ENCODE measurements at places on chromosomes 1 and 21.

DNA sequence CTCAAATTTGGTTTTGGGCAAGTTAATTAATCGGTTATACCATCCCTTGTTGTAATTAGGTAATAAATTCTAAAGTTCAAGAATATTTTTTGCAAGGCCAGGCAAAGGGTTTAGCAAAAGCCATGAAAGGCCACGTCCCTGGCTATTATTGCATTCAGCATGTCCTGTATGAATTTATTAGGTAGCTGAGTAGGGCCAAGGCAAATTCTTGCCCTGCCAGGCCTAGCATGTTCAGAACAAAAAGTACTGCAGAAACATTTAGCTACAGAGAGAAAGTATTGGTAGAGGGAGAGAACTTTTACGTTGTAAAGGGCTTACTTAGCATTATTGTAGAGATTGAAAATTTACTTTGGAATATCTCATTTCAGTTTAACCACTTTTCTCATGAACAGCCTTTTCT is 94.4 kb downstream of the PATJ start:
- no peak for DNase-seq

DNA sequence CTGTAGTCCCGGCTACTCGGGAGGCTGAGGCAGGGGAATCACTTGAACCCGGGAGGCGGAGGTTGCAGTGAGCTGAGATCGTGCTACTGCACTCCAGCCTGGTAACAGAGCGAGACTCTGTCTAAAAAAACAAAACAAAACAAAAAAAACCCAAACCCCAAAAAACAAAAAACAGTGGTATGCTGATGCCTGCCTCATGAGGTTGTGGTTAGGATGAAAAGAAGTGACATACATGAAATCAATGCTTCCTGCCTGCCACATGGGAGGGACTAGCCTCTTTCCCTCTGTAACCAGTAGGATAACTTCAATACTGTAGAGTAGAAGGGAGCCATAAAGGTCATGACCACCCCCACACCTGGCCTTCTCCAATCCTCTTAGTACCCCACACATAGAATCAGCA is 55.2 kb downstream of the TENT5C start:
- DNase-seq, result no peak

DNA sequence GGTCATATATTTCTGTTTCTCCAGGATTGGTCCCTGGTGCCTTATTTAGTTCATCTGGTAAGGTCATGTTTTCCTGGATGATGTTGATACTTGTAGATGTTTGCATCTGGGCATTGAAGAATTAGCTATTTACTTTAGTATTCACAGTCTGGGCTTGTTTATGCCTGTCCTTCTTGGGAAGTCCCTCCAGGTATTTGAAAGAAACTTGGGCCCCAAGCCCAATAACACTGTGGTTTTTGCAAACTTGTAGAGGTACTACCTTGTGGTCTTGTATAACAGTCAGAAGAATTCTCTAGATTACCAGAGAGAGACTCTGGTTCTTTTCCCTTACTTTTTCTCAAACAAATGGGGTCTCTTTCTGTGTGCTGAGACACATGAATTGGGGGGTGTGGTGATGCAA is 251.4 kb upstream of the B3GALT2 start:
- no peak for DNase-seq

DNA sequence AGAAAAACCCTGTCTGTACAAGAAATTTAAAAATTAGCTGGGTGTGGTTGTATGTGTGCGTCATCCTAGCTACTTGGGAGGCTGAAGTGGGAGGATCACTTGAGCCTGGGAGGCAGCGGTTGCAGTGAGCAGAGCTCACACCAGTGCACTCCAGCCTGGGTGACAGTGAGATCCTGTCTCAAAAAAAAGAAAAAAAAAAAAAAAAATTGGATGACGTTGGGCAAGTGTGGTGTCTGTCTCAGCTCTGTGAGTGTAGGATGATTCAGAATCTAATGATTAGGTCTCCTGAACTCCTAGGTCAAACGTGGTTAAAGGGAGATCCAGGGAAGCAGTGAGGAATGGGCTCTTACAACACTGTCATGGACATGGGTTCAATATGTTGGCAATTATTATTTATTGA is 435.9 kb downstream of the KIF26B start:
- no peak for DNase-seq

DNA sequence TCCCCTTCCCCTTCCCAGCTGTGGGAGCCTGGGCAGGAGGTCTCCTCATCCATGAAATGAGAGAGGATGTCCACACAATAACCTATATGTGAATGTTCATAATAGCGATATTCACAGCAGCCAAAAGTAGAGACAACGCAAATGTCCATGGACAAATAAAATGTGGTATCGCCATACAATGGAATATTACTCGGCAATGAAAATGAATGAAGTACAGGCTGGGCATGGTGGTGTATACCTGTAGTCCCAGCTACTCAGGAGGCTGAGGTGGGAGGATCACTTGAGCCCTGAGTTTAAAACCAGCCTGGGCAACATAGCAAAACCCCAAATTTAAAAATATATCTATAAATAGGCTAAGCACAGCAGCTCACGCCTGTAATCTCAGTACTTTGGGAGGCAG is 12.9 kb downstream of the ADPRS start:
- no peak for DNase-seq

DNA sequence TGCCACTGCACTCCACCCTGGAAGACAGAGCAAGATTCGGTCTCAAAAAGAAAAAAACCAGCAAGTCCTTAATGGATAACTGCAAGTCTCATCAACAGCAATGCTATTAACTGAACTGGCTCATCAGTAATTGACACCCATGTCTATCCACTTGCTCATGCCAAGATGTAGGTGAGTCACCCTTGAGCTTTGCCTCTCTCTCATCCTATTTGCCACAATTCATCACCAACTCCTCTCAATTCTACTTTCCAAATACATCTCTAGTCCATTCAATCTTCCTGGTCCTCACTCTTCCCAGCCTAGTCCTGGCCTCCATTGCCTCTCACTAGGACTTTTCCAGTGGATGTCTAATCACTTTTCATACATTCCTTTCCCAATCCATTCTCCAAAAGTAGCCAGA is 103.7 kb upstream of the PRMT6 start:
- no peak for DNase-seq

DNA sequence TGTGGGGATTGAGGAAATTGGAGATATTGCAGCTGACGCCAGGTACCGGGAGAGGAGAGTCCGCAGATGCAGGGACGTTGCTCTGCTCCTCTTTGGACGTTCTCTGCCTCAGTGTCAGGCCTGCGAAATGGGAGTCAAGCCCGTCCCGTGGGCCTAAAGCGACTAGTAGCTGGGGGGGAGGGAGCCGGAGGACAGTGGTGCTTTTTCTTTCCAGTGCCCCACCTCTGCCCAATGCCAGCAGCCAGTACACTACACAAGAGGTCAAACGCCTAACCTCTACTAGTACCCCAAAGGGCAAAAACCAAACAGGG is 413.6 kb upstream of the ESRRG start:
- DNase-seq, result peak; percentile 25

GRCh38 chr1:78377356-78377928 is 113.3 kb upstream of the PTGFR start:
- DNase-seq, result no peak

DNA sequence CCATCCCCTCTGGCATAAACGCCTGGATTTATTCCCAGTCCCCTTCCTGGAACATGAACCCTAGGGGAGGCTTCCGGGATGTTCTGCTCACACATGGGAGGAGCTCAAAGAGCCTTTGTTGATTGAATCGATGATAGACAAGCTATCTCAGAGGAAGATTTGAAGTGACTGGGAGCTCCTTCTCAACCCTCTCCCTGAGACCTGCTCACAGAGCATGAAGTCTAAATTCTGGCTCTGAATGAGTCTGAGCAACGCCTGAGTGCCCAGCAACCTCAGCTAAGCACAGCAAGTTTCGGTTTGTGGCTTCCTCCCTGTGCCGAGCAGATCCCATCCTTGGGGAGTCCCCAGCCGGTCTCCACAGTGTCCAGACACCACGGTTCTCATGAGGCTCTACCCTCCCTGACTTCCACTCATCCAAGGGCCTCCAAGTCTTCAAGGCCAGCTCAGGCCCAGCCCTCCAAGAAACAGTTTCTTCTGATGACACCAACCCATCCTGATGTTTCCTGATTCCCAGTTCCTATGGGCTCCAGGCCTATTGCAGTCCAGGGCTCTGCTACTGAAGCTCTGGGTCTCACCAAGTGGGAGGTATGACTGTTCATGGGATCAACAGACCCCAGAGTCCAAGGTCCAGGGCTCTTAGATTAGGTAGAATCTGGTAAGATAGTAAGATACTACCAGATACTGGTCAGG is 190.8 kb downstream of the DYRK1A start:
- no peak for DNase-seq
